Activated CD8-positive, alpha-beta T cell treated with anti-CD3 and anti-CD28 coated beads, Interleukin-2, amount 10 ng/mL, durations not matched to agents 7 days and 5 days (primary cell): ENCODE measurements at places on chromosomes 4 and X. TPM values are rescaled to one million over a fixed set of nuclear protein-coding genes. Genes with fewer than 3 reads are reported as not detected.

The PHKA2 gene
- total RNA-seq = 23.6 TPM

DNA sequence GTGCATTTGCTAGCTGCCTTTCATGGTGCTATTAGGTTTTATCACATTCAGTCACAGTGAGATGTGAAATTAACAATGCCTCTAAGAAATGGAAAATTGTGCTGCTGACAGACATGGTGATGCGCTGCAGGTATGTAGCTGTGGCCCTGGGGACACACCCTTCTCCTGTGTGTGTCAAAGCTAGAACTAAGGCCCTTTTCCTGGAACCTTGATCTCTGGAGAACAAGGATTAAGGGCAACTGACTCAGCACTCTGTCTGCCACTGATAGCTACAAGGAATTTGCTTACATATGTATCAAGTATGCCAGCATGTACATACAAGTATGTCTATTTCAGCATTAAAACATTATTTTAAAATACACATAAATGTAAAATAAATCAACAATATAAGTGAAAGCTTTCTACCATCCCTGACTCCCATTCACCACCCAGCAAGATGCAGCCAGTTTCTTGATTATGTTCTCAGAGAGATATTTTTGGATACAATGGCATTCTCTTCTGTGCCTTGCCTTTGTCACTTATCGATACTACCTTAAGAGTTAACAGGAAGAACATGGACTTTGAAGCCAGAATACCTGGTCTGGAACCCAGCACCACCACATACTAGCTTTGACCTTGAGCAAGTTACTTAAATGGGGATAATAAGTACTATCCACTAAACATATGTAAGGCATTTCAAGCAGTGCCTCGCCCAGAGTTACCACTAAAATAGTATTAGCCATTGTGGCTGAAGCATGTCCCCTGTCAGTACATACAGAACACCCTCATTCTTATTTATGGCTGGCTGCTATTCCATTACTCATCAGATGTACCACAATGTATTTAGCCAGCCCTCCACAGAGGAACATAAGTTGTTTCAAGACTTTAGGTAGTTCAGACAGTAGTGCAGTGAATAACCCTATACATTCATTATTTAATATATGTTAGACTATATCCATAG lies 68.5 kb downstream of the NPNT start:
- DNase-seq = no peak

DNA sequence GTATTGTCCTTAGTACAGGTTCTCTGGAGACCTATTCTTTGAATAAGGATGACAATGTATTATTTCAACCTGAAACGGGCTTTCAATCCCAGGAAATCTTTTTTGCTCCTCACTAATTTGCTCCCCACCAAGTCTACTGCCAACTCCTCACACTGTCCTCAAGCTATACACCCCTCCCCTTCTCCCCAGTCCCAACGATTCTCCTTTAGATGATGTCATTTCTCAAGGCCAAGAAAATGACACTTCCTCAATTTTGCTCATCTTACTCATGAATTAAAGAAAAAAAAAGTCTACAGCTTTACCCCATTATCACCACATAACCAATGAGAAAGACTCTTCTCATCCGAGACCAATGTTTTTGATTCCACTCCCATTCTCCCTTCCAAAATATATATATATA lies 20.6 kb downstream of the AP1S2 start:
- DNase-seq = no peak

GRCh38 chrX:5242091-5242790 lies 986.4 kb downstream of the NLGN4X start:
- no peak for DNase-seq

The PNCK gene
- total RNA-seq = 0.16 TPM

DNA sequence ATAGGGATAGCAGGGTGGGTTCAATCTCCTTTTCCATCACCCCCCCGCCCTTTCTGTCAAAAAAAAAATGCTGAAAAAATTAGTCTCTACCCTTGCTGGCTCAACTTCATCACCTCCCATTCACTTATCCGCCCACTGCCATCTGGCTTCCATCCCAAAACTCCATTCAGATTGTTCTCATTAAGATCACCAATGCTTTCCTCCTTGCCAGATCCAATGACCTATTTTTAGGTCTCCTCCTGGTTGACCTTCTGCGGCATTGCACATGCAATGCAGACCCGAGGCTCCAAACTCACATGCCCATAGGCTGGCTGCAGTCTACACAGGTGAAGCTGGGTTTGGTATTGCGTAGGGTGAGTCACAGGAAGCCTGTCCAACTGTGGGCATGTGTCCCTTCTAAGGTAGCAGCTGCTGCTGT lies 21.1 kb upstream of the STIM2 start:
- DNase-seq = no peak

GRCh38 chr4:112736718-112737135 lies 99.8 kb downstream of the LARP7 start:
- DNase-seq = no peak

GRCh38 chrX:15549189-15550012 lies 48.8 kb downstream of the BMX start:
- no peak for DNase-seq

DNA sequence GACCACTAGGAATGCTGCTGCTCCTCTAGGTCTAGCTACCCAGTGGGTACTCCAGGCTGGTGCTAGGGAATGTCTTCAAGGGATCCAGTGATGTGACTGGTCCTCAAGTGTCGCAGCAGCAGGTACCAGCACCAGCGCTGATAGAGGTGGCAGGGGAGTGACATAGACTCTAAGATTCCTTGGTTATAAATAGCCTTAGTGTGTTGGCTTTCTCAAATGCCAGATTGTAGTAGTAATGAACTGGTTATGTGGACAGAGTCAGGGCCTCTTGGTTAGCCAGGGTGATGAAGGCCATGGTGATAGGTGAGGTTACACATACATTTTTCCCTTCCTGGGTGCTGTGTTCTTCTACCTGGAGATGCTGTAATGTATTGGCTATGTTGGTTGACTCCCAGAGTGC lies 38.3 kb downstream of the DCLK2 start:
- no peak for DNase-seq

GRCh38 chr4:94469221-94469784 lies 17.6 kb downstream of the PDLIM5 start:
- no peak for DNase-seq

DNA sequence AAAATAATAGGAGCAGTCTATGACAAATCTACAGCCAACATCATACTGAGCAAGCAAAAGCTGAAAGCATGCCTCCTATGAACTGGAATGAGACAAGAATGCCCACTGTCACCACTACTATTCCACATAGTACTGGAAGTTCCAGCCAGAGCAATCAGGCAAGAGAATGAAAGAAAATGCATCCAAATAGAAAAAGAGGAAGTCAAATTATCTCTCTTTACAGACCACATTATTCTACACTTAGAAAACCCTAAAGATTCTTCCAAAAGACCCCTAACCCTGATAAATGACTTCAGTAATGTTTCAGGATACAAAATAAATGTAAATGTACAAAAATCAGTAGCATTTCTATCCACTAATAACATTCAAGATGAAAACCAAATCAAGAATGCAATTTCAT lies 249.0 kb downstream of the STK32B start:
- no peak for DNase-seq

DNA sequence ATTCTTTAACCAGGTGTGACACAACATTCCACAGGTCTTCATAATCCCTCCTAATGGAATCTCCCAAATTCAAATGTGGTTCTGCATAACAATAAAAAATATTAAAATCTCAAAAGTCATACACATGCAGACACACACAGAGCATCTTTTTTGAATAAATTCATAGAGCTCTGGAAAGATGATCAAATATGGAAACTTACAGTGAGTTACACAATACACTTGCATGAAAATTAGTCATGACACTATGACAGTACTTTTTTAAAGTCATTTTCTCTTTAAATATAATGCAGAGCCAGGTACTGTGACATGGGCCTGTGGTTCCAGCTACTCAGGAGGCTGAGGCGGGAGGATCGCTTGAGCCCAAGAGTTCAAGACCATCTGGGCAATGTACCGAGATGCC lies 38.9 kb downstream of the DDX60L start:
- DNase-seq = no peak

The AKAP4 gene
- not detected for total RNA-seq

GRCh38 chrX:42708222-42708621 lies 69.7 kb downstream of the PPP1R2C start:
- no peak for DNase-seq

GRCh38 chr4:139814323-139815015 lies 148.8 kb downstream of the MGST2 start:
- DNase-seq = no peak

- DNase-seq = no peak
These were observed 18.1 kb upstream of the APBB2 start for GRCh38 chr4:41232406-41232805.

DNA sequence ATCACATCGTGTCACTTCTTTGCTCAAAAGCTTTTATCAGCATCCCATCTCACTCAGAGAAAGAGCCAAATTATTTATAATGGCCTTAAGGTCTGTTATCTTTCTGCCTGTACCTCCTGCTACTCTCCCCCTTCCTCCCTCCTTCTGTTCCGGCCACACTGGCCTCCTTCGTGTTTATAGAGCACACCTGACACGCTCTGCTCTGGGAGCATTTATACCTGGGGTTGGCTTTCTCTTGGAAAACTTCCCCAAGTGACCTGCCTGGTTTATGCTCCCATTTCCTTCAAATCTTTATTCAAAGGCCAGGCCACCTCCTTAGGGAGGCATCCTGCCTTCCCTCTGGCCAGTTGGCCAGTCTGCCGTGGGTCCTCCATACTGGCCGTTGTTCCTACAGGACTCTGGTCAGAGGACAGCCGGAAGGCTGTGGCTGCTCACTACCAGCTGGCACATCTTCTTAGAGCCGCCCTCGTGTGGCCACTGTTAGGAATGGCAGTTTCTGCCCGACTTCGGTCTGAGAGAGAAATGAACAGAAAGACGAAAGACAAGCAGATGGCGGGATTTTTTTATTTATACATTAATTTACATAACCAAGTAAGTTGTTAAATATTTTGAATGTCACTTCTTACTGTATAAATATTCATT lies 80.2 kb upstream of the CBLL2 start:
- peak; percentile 51 for DNase-seq

The SHOX gene
- total RNA-seq = not detected

DNA sequence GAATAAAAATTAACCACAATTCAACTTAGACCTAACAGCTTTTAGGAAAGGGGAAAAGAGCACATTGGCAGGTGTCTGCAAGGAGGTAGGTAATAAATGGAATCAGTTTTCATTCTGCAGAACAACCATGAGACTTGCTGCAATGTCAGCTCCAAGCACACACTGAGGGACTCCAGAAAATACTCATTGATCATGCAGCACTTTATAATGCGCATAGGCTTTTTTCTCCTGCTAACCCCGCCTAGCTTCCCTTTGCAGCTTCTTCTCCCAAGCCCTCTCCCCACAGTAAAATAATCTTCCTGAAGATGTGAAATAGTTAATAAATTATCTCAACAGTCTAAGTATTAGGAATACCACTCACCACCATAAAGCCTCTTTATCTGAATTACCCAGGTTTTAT lies 36.9 kb downstream of the ANKRD17 start:
- DNase-seq = no peak

- DNase-seq = peak; percentile 28
These were observed 361.1 kb downstream of the MID1IP1 start for GRCh38 chrX:39162322-39162735.

GRCh38 chr4:154086247-154086646 lies 297.4 kb upstream of the SFRP2 start:
- no peak for DNase-seq

The DDX60 gene
- total RNA-seq = 115 TPM

The NUDT11 gene
- total RNA-seq = 0.47 TPM

- no peak for DNase-seq
These were observed 25.9 kb downstream of the NSG1 start for GRCh38 chr4:4412641-4413372.

- no peak for DNase-seq
These were observed 279.5 kb upstream of the TAPT1 start for GRCh38 chr4:16505726-16506125.

- no peak for DNase-seq
These were observed 7.1 kb upstream of the ATP2B3 start for GRCh38 chrX:153510383-153510782.

- no peak for DNase-seq
These were observed 491.2 kb upstream of the LCORL start for GRCh38 chr4:18512718-18513117.

The KIT gene
- 5.4 TPM for total RNA-seq

- peak; percentile 72 for DNase-seq
These were observed 125.2 kb downstream of the STIM2 start for GRCh38 chr4:26985873-26986272.

- no peak for DNase-seq
These were observed 7.6 kb downstream of the WFS1 start for GRCh38 chr4:6277139-6277802.
